CD8-positive, alpha-beta memory T cell (primary cell): ENCODE measurements at places on chromosomes 13 and 19.

DNA sequence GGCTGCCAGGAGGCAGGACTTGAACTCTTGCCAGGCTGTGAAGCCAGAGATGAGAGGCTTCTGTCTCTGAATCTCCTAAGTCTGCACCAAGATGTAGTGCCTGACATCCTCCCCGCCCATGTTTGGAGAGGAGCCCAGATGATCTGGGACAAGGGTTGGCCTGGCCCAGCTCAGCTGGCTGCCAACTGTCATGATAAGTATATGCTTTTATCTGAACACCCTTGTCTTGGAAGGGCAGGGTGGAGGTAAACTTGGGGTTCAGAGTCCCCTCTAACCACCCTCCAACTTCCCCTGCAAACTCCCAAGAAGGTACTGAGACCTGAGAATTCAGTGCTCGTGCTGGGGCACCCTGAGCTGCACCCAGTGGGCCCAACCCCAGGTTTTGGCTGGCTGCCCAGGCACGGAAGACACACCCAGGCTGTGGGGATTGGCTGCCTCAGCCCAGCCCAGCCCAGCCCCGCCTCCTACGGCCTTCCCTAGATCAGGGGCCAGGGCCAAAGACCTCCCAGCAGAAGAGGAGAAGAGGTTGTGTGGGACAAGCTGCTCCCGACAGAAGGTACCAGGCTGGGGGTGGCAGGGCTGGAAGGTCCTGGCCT lies at the start of gene CYP4F12:
CYP4F12 (plus strand) TSS at position 508 of the 596 bp plus-strand sequence. CDS start 443 bp downstream, outside the sequence.
- peak; percentile 68 for DNase-seq

GRCh38 chr19:5590151-5590864 lies 22.6 kb upstream of the TINCR start:
- no peak for DNase-seq

GRCh38 chr13:33394294-33394932 lies 108.9 kb upstream of the STARD13 start:
- no peak for DNase-seq

DNA sequence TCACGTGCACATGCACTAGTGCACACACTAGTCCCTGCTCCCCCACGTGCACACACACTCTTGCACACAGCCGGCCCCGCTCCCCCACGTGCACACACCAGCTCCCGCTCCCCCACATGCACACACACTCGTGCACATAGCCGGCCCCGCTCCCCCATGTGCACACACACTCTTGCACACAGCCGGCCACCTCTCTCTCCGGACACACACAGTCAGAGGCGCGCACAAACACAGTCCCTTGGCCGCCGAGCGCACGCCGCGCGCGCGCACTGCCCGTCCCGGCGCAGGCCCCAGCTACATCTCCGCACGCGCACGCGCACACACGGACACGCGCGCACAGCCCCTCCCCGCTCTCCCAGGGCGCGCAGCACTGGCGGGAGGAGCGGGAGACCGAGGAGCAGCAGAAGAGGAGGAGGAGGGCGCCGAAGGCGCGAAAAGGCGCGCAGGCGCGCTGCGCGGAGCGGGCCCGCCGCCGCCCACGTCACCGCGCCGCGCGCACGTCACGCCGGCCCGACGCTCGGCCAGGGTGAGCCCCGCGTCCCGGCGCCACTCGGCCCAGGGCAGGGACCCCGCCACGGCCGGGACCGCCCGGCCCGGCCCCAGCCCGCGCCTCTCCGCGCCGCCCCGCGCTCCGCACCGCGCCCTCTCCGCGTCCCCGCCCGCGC lies at the start of gene TFDP1:
TFDP1 (plus strand) TSS at position 549 of the 665 bp plus-strand sequence. CDS start 1,085 bp downstream, outside the sequence.
- peak; percentile 63 for DNase-seq

DNA sequence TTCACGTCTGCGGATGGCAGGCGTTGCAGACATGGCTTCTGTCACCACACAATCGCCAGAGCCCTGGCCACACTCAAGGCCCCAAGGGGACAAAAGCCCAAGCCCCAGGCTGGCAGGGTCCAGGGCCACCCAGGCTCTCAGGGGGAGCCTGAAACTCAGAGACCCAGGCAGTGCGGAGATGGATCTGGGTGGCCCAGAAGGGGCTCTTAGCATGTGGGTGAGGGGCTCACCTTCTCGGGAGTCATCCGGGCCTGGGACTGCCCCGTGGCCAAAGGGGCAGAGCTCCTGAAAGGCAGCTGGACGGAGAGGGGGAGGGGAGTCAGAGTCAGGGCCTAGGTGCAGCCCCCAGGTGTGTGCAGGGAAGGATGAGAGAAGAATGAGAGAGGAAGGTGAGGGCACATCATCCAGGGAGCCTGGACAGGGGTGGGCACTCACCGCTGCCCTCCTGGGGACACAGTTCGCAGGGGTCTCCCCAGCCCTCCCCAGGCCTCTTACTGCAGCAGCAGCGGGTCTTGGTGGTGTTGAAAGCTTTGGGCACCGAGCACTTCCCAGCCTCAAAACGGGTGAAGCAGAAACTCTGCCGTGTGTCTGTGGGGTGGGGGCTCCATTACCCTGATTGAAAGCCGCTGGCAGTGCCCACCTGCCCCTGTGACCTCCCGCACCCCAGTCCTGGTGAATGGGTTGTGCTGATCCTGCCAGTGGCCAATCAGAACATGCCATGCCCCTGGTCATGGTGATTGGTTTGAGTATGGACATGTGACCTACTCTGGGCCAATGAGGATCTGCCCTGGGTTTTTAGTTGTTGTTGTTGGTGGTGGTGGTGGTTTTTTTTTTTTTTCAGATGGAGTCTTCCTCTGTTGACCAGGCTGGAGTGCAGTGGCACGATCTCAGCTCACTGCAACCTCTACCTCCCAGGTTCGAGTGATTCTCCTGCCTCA lies 37.4 kb downstream of the CCL25 start:
- no peak for DNase-seq

- DNase-seq, result no peak
Measured at GRCh38 chr13:25440061-25440460, 68.3 kb downstream of the ATP8A2 start.
